ENCODE measurements at places on chromosomes 16 and 17.
A peak's percentile ranks its signal among the peaks of the same experiment; 100 is the strongest.

GRCh38 chr16:9921997-9922396, 260.2 kb downstream of the GRIN2A start:
- no peak for DNase-seq

DNA sequence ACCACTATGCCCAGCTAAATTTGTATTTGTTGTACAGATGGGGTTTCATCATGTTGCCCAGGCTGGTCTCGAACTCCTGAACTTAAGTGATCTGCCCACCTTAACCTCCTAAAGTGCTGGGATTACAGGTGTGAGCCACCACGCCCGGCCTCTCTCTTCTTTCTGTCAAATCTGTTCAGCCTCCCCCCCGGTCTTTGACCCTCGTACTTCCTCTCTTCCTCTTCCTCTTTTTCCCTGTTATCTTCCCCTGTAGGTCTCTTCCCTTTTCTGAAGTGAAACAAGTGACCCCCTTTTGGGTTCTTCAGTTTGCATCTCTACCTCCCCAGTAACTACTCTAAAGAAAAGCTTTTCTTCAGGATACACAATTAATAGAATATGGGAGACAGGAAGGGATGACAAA, 31.7 kb upstream of the DHX40 start:
- no peak for DNase-seq

GRCh38 chr16:76565542-76565941, 288.3 kb downstream of the CNTNAP4 start:
- DNase-seq = no peak

GRCh38 chr16:79269211-79269863, 331.2 kb downstream of the MAF start:
- no peak for DNase-seq

DNA sequence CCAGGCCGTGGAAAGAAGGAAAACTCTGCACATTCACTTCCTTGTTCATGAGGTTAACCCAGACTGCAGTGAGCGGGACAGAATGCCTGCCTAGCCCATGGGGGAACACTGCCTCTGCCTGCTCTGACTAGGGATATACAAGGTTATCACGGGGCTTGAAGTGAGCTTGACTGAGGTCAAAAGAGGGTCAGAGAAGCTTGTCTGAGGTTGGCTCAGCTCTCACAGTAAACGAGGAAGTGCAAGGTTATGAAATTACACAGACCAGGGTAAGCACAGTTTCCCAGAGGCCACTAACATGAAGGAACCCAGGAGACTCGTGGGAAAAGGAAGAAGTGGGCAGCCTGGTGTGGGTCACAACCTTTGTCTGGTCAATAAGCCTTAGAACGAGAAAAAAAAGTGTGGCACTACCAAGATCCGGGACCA, 28.7 kb downstream of the HIC1 start:
- DNase-seq = no peak

- DNase-seq = no peak
Observed at GRCh38 chr16:77467821-77468335, 33.0 kb upstream of the ADAMTS18 start.

GRCh38 chr17:64003526-64004121, 5.5 kb downstream of the PRR29 start:
- DNase-seq = no peak

- no peak for DNase-seq
Observed at GRCh38 chr16:57687363-57687929, 7.2 kb upstream of the DRC7 start.

GRCh38 chr16:84918006-84918909, 93.1 kb downstream of the ZDHHC7 start:
- no peak for DNase-seq

DNA sequence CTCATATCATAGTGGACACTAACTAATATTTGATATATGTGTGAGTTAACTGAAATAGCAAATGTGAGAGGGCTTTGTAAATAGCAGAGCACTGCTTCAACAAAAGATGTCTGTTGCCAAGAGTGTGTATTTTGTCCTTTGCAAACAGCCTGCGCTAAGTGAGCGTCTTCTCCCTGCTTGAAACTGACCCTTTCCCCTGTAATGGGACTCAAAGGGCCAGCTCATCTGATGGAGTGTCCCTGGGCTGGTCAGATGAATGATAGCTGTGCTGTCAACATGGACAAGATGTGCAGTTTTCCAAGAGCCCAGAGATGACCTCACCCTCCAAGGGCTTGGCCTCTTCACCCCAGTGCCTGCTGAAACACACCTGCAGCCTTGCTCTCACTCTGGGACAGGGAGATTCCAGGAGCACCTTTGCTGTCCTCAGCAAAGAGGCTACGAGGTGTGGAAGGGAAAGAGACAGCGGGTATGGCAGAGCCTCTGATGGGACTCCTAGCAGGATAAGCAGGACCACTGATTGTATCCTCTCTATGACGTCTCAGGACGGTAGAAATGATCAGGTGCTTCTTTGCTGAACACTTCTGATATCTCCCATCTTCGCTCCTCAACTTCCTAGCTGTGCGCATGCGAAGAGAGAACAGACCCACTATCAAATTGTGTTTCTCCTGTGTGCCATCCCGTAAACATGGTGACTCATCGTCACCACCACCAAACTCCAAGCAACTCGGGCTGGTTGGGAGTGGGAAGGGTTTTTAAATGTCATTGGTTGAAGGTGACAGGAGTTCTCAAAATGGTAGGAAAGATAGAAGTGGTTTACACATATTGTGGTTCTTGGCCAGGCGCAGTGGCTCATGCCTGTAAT, 35.8 kb upstream of the TBX2 start:
- DNase-seq = peak; percentile 15

DNA sequence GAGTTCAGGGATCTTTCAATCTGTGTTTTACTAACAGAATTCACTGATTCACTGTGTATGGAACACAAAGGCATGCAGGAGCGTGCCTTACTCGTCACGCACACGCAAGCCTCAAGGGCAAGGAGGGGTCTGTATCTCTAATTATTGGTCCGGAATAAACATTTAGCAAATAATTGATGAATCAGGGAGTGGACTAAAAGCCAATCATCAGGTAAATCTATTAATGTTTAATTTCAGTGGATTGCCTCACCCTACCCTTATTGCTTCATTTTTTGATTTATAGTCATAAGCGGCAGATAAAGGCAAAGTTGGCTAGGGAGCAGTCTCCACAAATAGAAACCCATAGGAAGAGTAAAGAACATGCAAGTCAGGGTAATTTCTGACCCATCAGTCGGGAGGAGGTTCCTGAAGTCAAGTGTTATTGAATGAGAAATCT, 7.4 kb upstream of the HSD17B2 start:
- DNase-seq = no peak

- DNase-seq = no peak
Observed at GRCh38 chr16:11342021-11342855, 3.0 kb upstream of the RMI2 start.

DNA sequence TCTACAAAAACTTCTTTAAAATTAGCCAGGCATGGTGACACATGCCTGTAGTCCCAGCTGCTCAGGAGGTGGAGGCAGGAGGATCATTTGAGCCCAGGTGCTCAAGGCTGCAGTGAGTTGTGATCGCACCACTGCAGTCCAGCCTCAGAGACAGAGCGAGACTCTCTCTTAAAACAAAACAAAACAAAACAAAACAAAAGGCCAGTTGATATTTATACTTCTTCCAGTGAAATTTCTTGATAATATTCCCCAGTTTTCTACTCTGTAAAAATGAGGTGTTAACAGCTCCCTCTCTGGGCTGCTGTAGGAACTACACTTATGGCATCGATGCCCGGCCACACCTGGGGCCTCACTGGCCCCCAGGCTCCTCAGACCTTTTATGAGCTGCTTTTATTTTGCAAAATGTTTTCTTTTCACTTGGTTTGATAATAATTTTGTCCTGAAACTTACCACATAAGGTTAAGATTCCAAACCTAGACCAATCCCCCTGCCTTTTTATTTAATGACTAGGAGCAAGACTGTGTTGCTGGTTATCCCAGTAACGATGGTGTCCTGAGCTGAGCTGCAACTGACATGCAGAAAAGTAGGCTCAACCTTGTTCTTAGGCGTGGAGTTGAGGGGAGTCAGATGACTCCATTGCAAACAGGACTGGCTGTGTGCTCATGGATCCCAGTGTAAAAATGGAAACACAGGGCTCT, 17.6 kb downstream of the MAPK8IP3 start:
- peak; percentile 68 for DNase-seq

DNA sequence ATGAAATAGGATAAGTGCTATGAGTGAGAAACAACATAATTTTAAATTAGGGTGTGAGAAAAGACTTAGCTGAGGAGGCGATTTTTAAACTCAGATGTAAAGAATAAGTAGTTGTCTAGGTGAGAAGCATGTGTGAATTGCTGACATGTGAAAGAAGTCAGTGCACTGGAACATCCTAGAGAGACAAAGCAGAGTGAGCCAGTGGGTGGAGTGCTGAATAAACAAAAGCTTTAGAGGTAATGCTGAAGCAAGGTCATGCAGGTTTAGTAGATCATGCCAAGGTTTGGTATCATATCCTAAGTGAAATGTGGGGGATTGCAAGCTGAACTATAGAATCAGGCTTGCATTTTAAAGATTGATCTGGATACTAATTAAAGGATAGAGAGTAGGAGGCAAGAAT, 89.4 kb downstream of the KIF2B start:
- DNase-seq = no peak

GRCh38 chr17:72639711-72640110, 452.8 kb downstream of the SLC39A11 start:
- no peak for DNase-seq

DNA sequence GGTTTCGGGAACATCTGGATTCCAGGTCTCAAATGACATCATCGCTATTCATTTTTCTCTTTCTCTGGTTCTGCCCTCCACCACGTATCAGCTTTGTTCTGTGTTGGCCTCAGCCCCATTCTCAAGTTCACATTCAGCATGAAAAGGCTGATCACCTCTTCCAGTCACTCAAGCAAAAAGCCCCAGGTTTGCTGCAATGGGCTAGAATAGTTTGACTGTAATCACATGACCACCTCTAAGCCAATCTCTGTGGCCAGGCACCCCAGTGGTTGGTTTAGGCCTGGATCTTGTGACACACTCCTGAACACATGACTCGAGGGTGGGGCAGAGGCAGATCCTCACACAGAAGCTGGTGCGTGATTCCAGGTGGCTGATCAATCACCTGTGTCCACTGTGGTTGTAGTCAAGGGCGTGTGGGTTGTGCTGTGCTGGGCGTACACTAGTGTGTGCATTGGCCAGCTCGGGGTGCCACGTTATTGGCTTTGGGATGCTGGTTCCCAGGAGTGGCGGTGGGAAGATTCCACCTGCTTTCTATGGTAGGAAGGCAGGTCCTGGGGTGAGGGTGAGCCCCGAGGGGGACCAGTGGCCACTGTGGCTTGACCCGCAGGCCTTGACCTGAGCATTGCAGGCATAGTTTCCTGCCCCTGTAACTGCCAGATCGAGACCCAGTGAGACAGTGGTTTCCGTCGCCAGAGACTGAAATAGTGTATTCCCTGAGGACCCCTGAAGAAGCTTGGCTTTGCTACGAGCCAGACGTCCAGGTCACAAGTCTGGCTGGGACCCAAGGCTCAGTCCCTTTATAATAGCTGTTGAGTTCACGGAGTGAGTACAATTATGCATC, 12.0 kb downstream of the EEF2K start:
- no peak for DNase-seq

DNA sequence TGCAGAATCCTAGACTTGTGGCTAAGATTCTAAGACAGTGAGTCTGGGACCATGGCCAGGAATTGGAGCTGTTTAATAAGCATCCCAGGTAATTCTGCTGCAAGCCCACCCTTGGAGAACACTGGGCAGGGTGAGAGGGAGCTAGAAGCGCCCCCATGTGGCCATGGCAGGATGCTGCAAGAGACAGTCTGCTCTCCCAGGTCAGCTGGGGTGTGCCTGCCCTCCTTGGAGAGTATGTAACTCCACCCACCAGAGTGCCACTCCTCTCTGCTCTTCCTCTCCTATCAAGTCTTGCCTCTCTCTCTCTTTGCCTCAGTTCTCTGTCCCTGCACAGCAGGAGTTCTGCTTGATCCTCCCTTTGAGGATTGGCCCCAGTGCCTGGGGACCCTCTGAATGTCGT, 14.9 kb downstream of the RCVRN start:
- peak; percentile 51 for DNase-seq

DNA sequence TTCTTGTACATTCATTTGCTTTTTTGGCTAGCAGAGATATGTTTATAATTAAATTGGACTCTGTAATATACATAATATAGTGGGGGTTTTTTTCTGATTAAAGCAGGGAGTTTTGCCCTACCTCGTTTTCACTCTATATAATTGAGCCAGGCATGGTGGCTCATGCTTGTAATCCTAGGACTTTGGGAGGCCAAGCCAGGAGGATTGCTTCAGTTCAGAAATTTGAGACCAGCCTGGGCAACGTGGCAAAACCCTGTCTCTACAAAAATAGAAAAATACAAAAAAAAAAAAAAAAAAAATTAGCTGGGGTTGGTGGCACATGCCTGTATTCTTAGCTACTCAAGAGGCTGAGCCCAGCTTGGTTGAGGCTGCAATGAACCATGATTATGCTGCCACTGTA, 42.2 kb downstream of the PAFAH1B1 start:
- no peak for DNase-seq

DNA sequence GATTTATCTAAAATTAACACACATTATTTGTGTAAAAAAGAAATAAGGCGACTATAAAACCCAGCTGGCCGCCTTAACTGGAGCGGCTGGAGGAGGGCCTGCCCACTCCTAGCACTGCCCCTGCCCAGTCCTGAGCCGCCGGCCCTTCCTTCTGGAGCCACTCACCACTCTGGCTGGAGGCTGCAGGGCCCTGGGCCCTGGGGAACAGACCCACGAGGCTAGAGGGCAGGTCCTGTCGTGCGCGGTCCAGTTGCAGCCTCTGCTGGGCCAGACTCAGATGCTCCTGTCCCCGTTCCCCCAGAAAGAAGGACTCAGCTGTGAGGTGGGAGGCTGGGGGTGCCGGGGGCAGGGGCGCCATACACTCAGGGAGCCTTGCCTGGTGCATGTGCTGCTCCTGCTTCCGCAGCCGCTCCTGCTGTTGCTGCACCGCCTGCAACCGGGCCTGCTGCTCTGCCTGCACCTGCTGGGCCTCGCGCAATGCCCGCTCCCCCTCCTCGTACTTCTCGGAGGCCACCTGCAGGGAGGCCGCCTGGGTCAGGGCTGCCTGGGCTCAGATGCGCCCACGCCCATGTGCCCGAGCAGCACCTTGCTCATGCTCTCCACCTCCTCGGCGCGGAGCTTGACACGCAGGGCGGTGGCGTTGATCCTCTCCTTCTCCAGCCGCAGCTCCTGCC, 9.0 kb upstream of the MRPL38 start:
- DNase-seq = no peak

- no peak for DNase-seq
Observed at GRCh38 chr16:75460446-75460845, 4.0 kb downstream of the TMEM170A start.

GRCh38 chr17:33927732-33928133, 327.4 kb upstream of the CCL2 start:
- peak; percentile 21 for DNase-seq

DNA sequence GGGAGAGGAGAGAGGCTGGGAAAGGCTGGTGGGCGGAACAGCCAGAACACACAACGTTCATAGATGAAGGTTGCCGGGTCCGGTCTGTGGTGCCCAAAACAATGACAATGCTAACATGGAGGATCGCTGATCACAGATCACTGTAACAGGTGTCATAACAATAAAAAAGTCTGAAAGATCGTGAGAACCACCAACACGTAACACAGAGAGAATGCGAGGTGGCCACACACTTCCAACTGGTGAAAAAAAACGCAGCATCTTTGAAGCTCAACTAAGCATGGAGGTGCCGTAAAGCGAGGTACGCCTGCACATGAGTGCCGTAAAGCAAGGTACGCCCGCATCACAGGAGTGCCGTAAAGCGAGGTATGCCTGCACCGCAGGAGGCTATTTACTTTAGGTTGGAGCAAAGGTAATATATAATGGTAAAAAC, 42.3 kb downstream of the ABR start:
- DNase-seq = no peak

GRCh38 chr17:71760062-71760720, 360.6 kb upstream of the SOX9 start:
- peak; percentile 93 for DNase-seq

- DNase-seq = no peak
Observed at GRCh38 chr17:66985338-66986237, 21.1 kb downstream of the CACNG4 start.
